ENCODE measurements at places on chromosomes 1 and 21. TPM values are rescaled to one million over a fixed set of nuclear protein-coding genes. Genes with fewer than 3 reads are reported as not detected.

FAM78B gene
- total RNA-seq, result 1.2 TPM

DNA sequence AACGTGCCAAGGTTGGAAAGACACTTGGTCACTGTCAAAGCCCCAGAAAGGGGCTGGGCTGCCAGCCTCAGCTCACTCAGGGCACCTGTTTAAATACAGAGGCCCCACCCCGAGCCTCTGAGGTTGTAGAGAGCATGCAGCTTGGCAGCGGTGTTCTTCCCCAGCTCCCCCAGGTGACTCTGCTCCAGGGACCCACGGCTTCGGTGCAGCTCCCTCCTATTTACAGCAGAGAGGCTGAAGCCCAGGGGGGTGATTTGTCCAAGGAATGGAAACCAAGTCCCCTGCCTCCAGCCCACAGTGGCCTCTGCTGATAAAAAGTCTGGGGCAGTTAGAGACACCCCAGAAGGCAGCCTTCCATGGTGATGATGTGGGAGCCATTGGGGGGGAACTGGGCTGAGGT lies 9.1 kb upstream of the C1QA start:
- no peak for DNase-seq

RXRG gene
- total RNA-seq, result 9.1 TPM

COL6A1 gene
- total RNA-seq, result 175 TPM

DNA sequence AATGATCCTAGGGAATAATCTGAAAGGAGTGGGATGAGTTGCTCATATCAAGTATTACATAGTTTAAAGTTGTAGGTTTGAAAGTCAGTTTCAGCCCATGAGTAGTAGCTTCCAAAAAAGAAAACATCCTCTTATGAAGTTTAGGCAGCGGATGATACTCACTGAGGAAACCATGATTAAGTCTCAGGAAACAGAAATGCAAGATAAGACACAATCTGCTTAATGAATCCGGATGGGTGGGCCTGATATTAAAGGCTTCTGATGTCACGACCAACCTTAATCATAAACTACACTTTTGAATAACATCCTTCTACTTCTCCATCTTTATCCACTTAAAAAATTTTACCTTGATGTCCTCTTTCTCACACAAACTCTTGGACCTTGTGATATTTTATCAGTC lies 61.8 kb downstream of the S1PR1 start:
- no peak for DNase-seq

Data from upper lobe of right lung (tissue), 1 donor.